ENCODE measurements at places on chromosomes 12 and 14.
A peak's percentile ranks its signal among the peaks of the same experiment; 100 is the strongest.

- DNase-seq = no peak
Observed at GRCh38 chr12:68611094-68611805, 551 bp downstream of the RAP1B start.

DNA sequence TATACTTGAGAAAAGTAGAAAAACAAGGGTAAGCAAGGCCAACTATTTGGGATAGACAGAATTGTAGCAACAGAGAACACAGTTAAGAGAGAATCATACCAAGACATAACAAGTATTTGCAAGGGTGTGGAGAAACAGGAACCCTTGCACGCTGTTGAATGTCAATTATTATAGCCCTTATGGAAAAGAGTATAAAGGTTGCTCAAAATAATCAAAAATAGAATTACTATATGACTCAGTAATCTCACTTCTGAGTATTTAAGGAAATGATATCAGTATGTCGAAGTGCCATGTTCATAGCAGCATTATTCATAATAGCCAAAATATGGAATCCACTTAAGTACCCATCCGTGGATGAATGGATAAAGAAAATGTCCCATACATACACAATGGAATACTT, 193.3 kb downstream of the PHLDA1 start:
- no peak for DNase-seq

DNA sequence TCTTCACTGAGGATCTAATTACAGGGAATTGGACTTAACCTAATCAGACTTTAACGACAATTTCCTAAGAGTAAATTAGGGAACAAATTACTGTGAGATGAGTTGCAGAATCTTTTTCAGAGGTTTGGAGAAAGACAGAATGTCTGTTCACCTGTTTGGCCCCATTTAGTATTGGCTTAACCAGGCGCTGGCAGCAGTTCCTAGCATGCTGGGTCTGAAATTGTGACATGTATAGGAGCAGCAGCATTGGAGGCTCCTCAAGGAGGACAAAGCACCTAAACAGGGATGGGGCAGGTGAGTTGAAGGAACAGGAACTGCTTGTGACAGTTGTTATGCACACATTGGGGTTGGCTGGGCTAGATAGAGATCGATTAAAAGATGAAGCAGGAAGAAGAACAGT, 51.0 kb downstream of the KCNMB4 start:
- no peak for DNase-seq

DNA sequence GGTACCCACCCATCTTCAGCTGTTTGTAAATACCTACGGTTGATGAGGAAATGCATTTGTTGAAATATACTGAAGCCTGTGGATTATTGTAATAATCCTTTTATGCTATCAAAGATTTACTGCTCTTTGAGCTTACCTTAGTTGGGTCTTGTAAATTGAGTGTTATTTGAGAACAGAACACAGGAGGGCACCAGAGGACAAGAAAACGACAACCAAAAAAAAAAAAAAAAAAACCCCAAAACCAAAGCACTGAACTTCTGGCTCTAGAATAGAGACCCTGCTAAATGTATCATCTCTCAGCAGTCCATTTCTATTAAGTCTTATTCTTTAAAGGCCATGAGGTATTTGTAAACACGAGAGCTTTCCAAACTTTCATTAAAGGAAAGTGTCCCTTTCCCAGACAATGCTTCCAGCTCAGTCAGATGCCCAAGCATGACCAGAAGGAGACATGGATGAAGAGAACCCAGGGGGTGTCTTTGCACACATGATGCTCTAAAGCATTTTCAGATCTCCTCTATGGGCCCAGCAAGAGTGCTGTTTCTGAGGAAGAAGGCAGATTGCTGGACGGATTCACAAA, 763.9 kb downstream of the NRXN3 start:
- no peak for DNase-seq

DNA sequence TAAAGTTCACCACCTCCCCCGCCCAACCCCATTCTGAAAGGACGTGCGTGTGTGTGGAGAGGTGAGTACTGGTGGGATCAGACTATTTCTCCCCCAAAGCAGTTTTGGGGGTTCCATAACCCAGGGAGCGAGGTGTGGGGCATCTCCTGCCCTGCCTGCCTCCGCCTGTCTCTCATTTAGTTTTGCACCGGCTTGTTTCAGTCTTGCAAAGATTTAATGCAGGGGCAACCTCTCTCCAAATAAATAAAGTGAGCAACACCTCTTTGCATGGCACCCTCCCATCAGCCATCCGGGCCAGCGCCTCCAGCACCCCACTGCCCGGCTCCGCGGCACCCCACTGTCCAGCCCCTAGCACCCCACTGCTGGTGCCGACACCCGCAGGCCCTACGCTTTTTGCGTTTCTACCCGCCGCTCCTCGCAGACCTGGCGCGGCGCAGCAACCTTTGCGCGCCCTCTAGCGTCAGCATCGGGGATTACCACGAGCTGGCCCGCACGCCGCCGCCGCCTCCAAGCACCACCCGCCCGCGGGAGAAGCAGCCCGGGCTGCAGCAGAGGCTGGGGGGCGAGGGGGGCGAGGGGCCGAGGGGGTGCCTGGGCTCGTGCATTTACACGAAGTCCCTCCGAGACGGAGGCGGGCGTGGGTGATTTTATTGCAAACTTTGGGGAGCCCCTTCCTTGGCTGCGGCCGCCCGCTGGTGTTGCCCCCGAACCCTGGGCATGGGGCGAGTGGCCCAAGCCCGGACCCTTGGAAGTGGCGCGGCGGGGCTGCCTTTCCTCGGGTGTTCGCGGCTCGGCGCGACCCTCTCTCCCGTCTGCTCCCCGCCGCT, 55.8 kb upstream of the VRK1 start:
- peak; percentile 63 for DNase-seq

DNA sequence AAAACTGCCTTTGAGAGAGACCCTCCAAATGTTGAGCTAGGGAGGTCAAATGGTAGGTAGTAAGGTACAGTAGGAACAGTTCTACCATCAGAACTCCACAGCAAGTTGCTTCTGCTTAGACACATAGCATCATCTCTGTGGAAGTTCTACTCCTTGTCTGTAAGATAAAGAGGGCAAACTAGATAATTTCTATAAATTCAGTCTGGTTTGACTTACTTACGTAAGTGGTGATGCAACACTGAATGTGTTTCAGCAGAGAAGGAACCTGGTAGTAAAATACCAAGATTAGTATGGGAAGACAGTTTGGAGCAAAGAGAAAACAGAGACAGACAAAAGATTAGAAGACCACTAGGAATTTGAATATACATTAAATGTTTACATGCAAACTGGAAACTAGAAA, 42.0 kb downstream of the KITLG start:
- DNase-seq = no peak

DNA sequence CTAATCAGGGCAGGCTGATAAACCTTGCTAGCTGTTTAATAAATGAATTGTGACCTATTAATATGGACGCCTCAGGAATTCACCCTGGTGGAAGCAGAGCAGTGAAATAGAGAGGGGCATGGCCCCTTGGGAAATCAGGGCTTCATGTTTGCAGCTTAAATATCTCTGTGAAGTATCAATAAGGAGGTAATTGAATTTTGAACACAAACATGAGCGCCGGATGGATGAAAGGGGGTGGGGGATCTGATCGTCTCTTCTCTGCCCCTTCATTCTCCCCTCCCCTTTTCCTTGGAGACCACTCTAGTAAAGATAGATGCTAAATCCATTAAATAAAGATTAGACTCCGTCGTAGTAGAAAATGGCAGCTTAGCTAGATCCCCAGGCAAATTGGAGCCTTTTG, 70.5 kb downstream of the LIN52 start:
- DNase-seq = no peak

- no peak for DNase-seq
Observed at GRCh38 chr12:14561677-14562238, 5.9 kb downstream of the PLBD1 start.

DNA sequence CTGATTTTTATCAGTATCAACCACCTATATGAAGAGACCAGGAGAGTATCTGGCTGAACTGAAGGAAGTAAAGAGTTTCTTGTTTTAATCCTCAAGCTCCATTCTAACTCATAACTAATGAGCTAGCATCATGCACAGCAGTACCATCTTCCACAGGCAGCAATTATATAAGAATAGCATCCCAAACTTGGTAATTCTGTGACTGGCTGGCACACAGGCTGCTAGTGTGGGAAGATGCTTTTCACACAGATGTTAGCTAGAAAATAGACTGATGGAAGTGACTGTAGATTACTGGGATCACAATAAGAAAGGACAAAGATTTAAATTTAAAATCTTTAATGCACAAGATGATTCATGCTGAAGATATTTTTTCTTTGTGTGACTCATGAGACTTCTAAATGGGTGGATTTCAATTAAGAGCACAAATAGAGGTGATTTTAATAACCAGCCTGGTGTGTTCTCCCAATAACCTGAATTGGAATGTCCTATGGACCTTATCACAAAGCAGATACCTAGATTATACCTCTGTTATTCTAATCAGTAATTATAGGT, 417.7 kb upstream of the ATXN7L3B start:
- no peak for DNase-seq
